IMR-90 (cell line): ENCODE measurements at places on chromosomes 4 and X.

- DNase-seq, result no peak
Measured at GRCh38 chr4:4838936-4839810, 20.3 kb upstream of the MSX1 start.

- no peak for DNase-seq
Measured at GRCh38 chr4:146640465-146641061, 1.9 kb downstream of the POU4F2 start.

DNA sequence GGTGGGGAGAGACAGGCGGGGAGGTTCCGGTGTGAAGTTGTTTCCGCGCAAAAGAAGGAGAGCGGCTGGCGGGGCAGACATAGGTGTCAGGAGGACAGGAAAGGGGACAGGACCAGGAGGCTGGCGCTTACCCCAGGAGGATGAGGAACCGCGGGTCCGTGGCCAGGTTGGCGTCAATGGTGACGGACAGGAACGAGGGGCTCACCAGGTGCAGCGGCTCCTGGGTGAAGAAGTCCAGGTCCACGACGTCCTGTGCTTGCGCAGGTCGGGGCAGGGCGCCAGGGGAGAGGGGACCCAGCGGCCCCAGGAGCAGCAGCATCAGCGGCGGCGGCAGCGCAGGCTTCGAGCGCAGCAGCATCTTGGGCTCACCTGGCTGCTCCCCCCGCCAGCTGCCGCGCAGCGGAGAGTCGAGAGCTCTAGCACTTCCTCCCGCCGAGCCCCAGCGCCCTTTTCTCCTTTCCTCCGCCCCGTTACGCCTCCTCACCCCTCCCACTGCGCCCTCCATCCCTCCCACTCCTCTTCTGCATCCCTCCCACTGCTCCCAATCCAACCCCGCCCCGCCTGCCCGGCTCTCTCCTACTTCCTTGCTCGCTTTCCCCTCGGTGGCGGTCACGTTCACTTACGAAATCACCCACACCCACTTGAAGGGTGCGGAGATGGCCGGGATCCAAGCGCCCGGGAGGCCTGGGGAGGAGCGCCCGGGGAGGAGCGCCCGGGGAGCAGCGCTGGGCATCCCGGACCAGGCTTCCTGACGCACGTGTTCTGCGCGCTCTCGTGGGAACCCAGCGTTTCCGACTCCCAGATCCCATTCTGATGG is at the start of gene HPSE:
Gene HPSE (minus strand): TSS at position 424 of the 817 bp plus-strand sequence. CDS start 66 bp downstream, at position 358.
- peak; percentile 21 for DNase-seq

GRCh38 chrX:69238114-69238886 is 73.0 kb upstream of the PJA1 start:
- DNase-seq, result no peak

GRCh38 chr4:24285759-24286158 is 298.6 kb downstream of the DHX15 start:
- no peak for DNase-seq

GRCh38 chr4:76614589-76614988 is 179.6 kb downstream of the SHROOM3 start:
- peak; percentile 83 for DNase-seq

GRCh38 chr4:173019664-173020063 is 148.9 kb upstream of the GALNT7 start:
- no peak for DNase-seq
